Stimulated activated CD8-positive, alpha-beta memory T cell treated with anti-CD3 and anti-CD28 coated beads, Interleukin-2, amount 100 ng/mL, for 1 hour (primary cell): ENCODE measurements at places on chromosomes 5 and 9.

DNA sequence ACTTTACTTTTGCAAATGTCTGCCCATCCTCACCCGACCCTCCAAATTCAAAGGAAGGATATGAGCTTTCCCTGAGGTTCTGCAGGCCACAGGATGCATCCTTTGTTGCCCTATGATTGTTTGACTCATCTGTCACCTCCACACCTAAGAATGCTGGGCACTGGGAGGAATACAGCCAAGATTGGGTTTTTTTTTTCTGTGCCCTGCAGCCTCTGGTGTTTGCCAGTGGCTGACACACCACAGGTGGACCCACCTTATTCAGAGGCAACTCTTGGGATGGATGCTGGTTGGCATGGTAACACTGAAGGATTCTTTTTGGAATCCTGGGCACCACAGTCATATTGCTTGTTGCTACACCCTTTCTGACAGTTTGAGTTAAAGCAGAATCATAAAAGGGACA is 29.7 kb downstream of the C9orf152 start:
- no peak for DNase-seq

DNA sequence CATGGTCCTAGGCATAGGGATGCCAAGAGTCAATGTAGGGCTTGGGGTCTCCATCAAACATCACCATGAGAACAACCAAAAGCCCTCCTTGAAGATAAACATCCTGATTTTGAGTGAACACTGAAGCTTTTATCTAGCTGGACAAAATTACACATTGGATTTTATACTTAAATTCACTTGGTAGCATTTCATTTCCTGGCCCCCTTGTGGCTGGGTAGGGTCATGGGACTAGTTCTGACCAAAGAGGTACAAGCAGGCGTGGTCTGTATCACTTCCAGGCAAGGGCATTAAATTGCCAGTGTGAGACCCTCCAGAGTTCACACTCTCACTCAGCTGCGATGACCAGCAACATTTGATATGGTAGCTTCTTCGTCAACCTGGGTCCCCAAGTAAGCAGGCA is 320.3 kb downstream of the ACTL7B start:
- no peak for DNase-seq

- no peak for DNase-seq
Measured at GRCh38 chr9:111144741-111145140, 106.5 kb upstream of the LPAR1 start.

DNA sequence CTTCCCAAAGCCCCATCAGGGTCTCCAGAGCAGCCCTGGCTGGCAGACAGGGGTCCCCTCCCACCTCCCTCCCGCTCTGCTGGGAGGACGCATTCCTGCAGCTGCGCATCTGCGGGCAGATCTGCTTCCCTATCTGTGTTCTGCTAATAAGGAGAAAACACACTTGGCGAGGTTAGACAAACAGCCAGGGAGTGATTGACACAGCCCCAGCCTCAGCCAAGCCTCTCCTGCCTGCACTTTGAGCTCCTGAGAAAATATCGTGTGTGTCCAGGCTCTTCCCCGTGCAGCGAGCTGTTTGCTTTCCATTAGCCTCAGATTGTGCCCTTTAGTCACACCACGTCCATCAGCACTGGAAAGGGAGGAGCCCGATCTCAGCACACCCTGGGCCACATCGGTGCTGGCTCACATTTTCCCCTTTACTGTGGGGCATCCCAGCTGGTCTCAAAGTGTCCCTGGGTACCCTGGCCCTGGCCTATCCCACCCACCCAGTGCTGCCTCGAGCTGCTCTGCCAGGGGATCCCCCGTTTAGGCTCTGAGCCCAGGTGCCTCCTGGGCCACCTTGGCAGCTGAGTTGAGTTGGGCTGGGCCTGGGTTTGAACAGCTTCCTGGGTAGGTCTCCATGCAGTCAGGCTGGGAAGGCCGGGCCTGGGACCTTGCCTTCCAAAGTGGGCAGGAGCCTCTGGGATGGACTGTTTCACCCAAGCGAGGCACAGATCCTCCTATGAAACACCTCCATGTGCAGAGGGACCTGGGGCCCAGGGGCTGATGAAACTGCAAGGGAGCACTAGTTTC is 61.1 kb downstream of the BARX1 start:
- DNase-seq: no peak

DNA sequence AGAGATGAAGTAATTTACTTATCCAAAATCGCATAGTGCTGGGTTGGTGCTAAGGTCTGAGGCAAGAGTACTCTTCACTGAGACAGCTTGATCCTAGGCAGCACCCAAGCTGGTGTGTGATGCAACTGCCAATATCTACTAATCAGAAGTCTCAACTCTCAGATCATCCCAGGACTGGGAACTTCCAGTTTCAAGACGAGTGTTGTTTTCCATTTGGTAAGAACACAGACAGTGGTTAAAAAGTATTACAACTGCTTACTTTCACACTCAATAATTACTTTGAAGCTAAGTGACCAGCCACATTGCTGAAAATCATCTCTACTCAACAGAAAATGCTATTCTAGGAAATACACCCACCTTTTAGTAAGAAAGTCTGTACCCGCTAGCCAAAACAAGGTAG is 45.3 kb downstream of the FBXW11 start:
- DNase-seq: no peak

DNA sequence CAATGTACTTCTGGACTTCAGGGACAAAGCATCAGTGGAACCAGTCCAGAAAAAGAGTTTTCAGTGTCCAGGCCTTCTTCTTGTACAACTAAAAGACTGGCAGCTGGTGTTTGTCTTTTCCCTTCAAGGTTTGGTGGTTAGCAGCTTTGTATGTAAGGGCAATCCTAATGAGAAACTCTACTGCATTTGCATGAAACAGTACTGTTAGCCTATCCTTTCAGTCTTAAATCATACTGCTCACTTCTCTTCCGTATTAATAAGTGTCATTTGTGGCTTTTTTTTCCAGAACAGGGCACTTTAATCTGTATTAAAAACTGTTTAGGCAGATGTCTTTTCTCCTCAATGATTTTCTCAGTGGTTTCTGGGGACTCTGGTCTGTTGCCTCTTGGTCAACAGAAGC is 48.9 kb downstream of the FAM174A start:
- no peak for DNase-seq
